GM18507 (cell line): ENCODE measurements at places on chromosomes 13 and 19.

DNA sequence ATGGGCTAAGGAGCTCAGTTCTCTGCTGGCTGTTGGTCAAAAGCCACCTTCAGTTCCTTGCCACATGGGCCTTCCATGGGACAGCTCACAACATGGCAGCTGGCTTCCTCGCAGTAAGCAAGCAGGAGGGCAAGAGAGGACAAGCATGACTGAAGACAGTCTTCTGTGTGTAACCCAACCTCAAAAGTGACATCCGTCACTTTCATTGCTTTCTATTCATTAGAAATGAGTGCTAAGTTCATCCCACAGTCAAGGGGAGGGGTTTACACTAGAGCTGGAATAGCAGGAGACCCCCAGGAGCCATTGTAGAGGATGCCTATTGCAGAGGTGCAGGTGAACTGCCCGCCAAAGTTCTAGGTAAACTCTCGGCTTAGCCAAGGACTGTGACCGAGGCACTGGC is 163.3 kb downstream of the NUFIP1 start:
- no peak for DNase-seq

DNA sequence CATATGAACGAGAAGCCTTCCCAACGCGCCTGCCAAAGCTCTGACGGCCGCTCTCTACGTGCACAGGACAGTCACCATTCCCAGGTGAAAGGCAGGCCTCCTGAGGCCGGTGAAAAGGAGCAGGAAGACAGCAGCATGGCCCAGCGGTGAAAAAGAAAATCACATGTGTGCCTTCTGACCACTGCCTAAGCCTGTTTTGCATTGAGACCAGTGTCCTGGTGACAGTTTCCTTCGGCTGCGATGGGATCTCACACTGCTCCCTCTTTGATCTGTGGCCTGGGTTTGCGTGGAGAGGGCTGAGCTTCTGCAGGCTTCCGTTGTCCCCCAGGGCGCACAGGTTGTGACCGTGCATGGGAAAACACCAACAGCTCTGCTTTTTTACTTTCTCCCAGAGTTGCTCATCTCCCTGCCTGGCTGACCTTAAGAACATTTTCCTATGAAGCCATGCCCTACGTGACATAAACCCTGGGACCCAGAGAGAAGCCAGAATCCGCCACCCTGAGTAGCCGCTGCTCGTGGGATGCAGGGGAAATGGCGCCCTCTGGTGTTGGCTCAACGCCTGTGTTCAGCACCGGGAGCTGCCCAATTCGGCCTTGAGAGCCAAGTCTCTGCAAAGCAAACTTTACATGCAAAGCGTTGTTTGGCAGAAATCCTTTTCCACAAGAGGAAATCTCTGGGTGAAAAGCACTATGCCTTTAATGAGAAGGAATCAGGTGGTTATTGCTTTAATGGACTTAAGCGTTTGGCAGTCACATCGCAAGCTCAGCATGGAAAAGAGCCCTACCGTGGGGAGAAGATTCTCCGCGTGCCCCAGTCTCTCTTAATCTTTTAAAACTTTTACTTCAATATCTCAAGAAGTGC is 112.2 kb upstream of the GPR12 start:
- no peak for DNase-seq

DNA sequence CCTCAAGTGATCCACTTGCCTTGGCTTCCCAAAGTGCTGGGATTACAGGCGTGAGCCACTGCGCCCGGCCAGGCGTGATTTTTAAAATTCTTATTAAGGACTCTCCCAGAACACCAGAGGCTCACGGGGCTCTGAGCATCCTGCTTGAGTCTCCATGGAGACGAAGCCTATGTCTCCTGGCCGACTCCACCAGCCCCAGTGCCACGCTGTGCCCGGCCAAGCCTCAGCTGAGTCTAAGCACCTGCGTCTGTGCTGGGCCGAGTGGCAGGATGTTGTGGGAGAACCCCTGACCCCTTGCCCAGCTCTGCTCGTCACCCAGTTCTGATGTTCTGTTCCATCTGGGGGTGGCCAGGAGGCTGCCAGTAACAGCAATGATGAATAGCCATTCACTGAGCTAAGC is 3.9 kb upstream of the CELF5 start:
- no peak for DNase-seq

GRCh38 chr13:40777809-40778175 is 6.8 kb upstream of the MRPS31 start:
- DNase-seq, result no peak

- DNase-seq, result no peak
Measured at GRCh38 chr13:81726037-81726726, 1385.3 kb upstream of the SPRY2 start.

DNA sequence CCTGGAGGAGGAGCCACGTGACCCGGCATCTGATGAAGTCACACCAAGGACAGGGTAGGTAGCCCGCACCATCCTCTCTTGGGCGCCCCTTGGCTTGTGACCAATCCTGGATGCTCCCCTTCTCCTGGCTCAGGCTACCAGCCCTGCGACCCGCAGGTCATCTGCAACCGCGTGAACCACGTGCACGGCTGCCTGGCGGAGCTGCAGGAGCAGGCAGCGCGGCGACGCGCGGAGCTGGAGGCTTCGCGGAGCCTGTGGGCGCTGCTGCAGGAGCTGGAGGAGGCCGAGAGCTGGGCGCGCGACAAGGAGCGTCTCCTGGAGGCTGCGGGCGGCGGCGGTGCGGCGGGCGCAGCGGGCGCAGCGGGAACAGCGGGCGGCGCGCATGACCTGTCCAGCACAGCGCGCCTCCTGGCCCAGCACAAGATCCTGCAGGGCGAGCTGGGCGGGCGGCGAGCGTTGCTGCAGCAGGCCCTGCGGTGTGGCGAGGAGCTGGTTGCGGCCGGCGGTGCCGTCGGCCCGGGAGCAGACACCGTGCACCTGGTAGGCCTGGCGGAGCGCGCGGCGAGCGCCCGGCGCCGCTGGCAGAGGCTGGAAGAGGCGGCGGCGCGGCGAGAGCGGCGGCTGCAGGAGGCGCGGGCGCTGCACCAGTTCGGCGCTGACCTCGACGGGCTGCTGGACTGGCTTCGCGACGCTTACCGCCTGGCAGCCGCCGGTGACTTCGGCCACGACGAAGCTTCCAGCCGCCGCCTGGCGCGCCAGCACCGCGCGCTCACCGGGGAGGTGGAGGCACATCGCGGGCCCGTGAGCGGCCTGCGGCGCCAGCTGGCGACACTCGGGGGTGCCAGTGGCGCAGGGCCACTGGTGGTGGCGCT is 45.9 kb downstream of the SPTBN4 start:
- DNase-seq, result no peak

GRCh38 chr13:42592915-42593900 is 19.3 kb downstream of the TNFSF11 start:
- no peak for DNase-seq

- DNase-seq, result no peak
Measured at GRCh38 chr19:10784257-10784656, 51.8 kb downstream of the TMED1 start.

- no peak for DNase-seq
Measured at GRCh38 chr13:100988921-100989320, 314.3 kb upstream of the TMTC4 start.

DNA sequence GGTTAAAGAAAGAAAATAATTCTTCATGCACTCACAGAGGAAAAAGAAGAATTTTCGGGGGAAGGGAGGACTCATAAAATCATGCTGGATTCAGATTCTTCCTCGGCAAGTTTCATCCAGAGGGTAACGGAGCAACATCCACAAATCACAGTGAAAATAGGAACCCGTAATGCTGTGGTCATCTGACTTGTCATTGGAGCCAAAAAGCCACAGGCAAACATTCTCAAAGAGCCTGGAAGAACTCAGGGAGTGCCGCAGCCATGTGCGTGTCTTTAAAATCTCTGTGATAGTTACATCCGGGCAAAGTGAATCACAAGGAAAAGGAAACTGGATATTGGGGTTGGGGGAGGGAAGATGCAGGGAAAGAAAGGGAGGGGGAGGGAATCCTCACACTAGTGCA is 33.0 kb upstream of the VSTM2B start:
- DNase-seq, result no peak
